ENCODE measurements at places on chromosomes 6 and 20.

- no peaks in the 10 kb centered on the region for H3K27me3 ChIP-seq
- H3K36me3 ChIP-seq: peaks cover 71% of the 10 kb centered on the region
- DNase-seq: no peak
- no peak overlapping the region for H3K4me3 ChIP-seq
- no peak overlapping the region for H3K27ac ChIP-seq
These were observed 25.9 kb downstream of the RNASET2 start for GRCh38 chr6:166930354-166930891.

GRCh38 chr6:44169154-44169553 lies 10.5 kb downstream of the CAPN11 start:
- H3K4me1 ChIP-seq: no peaks in the 10 kb centered on the region
- H3K27ac ChIP-seq: no peak overlapping the region
- no peaks in the 10 kb centered on the region for H3K27me3 ChIP-seq
- H3K36me3 ChIP-seq: no peaks in the 10 kb centered on the region

- no peaks in the 10 kb centered on the region for H3K4me1 ChIP-seq
- DNase-seq: no peak
- H3K27me3 ChIP-seq: no peaks in the 10 kb centered on the region
- no peak overlapping the region for H3K4me3 ChIP-seq
These were observed 35.6 kb downstream of the TM9SF4 start for GRCh38 chr20:32144898-32145662.

GRCh38 chr20:7627734-7628663 lies 312.3 kb downstream of the HAO1 start:
- DNase-seq: no peak
- no peaks in the 10 kb centered on the region for H3K36me3 ChIP-seq
- no peak overlapping the region for H3K4me3 ChIP-seq
- no peak overlapping the region for H3K27ac ChIP-seq
- no peaks in the 10 kb centered on the region for H3K4me1 ChIP-seq

DNA sequence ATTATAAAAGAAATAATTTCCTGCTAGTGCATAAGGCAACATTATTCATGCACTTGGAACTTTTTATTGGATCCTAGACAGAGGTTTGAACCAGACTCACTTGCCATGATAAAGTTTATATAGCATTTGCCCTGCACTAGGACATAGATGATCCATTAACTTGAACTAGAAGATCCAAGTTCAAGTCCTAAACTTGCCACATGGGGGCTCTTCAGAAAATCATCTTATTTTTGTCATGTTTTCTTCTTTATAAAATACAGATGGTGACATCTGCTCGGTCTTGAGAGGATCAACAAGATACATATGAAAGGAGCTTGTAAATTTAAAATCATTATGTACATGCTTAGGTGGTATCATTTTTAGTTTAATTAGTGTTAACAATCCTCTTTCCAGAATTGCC lies 94.5 kb downstream of the SIM1 start:
- H3K27me3 ChIP-seq: no peaks in the 10 kb centered on the region
- no peak overlapping the region for H3K4me3 ChIP-seq
- H3K27ac ChIP-seq: no peak overlapping the region
- no peaks in the 10 kb centered on the region for H3K4me1 ChIP-seq
- no peak for DNase-seq

DNA sequence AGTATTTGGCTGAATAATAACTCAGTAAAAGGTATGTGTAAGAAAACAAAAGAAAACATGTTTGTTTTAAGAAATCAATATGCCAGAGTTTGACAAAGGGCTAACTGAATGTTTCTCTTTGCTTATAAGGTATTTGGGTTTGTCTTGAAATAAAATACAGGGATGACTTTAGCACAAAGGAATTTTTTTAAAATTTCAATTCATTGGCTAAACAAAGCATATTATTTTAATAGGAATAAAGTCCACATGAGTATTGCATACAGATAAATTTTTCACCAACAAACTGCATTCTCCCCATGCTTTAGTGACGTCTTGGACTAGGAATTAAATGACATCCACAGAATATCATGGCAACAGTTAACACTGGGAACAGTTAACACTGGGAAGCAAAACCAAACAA lies 480.0 kb upstream of the JAG1 start:
- no peak overlapping the region for H3K4me3 ChIP-seq
- no peak overlapping the region for H3K27ac ChIP-seq
- DNase-seq: no peak

- no peaks in the 10 kb centered on the region for H3K36me3 ChIP-seq
- no peak overlapping the region for H3K4me3 ChIP-seq
- H3K27me3 ChIP-seq: peaks cover 3% of the 10 kb centered on the region
- DNase-seq: no peak
- no peaks in the 10 kb centered on the region for H3K4me1 ChIP-seq
These were observed 71.7 kb downstream of the ATP9A start for GRCh38 chr20:51696304-51697071.

All from effector memory CD4-positive, alpha-beta T cell (primary cell).